ENCODE measurements at places on chromosomes 6 and 20.

DNA sequence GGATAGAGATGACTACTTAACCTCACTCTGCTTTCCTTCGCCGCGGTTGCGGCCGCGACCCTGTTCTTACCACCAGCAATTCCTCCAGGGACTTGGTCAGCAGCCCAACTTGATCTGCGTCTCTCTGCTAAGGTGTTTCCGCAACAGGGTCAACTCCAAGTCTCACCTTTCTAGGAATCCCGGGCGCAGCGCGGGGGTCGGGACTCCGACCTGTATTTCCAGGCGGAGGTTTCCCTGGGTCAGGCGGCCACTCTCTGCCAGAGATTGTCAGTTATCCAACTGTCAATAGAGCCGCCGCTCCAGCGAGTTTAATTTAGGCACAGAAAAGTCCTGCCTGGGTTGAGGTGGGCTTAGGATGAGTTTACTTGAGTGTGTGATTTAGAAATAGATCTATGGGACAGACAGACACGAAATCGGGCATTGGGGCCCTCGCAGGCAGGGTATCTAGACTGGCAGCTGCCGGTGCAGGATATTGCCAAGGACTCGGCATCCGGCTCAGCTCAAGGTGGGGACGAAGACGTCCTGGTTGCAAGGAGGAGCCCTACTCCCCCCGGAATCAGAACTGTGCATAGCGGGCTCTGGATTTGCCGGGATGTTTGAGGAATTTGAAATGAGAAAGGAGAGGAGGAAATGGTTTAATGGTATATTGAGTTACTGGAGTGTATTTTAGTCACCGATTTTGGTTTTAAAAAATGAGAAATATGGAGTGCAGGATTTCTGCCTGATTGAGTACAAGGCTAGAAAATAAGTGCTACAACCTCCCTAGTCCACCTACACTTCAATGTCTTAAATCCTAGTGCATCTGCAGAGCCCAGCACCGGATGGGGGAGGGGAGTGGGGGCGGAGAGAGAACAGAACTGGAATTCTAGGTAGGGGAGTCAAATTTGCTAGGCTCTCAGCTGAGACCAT lies 23.7 kb downstream of the POM121L2 start:
- no peak for DNase-seq

DNA sequence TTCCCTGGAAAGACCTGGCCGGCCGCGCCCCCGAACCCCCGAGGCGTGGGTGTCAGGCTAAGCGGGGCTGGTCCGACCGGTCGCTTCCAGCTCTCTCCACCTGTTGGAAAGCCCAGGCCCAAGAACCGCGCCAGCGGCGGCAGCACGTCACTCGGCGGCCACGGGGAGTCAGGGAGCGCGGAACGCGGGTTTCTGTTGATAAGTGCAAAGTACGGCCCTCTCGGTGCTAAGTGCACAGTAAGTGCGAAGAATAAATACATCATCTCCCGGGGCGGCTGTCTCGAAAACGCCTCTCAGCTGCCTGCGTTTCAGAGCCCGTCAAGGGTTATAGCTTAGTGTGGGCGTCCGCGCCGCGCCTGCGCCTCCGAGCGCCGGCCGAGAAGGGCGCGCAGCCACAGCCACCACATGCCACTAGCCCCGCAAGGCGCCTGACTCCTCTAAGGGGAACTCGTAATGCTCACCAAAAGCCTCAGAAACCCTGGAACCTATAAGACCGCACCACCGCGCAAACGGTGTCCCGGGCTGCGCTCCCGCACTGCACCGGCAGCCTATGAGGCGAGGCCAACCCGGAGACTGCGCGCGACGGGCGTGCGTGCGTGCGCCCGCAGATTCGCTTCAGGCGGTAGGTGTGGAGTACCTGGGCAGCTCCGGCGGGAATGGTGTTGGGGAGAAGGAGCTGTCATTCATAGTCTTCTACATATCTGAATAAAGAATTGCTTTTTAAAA lies 9.2 kb upstream of the TBX18 start:
- no peak for DNase-seq

DNA sequence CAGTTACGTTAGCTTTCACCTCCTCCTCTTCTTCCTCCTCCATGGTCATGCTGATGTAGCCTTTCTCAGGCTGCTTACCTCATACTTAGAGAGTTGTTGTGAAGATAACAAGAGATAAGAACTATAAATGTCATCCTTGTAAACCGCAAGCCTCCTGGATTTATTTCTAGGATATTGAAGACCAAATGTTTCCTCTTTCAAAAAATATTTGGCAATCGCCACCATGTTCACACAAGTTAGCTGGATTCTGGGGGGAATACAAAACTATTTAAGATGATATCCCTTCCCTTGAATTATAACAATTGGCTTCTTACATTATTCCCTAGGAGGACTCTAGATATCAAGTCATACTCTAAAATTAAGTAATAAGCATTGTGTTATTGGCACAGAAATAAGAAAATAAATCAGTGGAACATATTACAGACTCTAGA lies 99.8 kb upstream of the PLEKHG1 start:
- DNase-seq, result no peak

DNA sequence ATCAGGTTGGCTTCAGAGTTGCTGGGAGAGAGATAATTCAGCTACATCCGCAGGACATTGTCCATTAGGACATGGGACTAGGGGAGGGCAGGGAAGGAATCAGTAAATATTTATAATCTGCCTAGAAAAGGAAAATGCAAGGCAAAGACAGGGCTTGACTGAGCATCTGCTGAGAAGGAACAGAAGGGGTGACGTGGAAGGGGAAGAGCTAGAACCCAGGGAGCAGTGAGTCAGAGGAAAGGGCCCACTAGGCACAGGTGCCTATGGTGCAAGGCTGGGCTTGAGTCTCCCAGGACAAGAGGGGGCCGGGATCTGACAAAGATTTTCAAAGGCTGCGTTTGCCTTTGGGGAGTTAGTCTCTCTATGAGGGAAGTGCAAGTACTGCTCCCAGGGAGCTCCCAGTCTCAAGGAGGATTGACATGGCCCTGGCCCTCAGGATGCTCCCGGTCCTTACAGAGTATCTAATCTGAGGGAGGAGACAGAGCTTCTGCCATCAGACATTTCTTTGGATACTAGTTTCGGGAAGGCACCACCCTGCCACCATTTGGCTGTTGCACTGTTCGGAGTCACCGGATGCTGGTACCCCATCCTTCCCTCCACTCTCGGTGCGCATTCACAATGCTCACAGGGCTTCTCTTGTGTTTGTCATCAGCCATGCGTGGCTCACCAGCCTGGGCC lies 21.9 kb downstream of the VEGFA start:
- DNase-seq, result no peak

- no peak for DNase-seq
Observed at GRCh38 chr6:143485967-143486366, 25.6 kb downstream of the FUCA2 start.

GRCh38 chr6:91864911-91865310 lies 1278.0 kb upstream of the MAP3K7 start:
- DNase-seq, result no peak
